ENCODE measurements at places on chromosomes 12 and 14.

DNA sequence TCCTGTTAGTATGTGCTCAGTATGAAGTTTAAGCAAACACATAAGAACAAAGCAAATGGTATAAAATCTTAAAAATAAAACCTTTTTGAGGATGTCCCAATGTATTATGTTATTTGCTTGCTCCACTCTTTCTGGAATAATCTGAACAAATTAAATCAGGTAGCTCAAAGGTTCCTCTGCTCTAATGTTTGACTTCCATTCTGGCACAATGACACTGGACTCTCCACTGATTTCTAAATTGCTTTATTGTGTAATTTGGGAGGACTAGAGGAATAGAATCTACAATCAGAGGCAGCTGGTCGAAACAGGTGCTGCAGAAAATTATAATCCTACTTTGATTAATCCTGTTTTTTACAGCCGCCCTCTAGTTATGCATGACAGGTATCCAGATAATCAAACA is 523.7 kb upstream of the FOXG1 start:
- no peak for DNase-seq

DNA sequence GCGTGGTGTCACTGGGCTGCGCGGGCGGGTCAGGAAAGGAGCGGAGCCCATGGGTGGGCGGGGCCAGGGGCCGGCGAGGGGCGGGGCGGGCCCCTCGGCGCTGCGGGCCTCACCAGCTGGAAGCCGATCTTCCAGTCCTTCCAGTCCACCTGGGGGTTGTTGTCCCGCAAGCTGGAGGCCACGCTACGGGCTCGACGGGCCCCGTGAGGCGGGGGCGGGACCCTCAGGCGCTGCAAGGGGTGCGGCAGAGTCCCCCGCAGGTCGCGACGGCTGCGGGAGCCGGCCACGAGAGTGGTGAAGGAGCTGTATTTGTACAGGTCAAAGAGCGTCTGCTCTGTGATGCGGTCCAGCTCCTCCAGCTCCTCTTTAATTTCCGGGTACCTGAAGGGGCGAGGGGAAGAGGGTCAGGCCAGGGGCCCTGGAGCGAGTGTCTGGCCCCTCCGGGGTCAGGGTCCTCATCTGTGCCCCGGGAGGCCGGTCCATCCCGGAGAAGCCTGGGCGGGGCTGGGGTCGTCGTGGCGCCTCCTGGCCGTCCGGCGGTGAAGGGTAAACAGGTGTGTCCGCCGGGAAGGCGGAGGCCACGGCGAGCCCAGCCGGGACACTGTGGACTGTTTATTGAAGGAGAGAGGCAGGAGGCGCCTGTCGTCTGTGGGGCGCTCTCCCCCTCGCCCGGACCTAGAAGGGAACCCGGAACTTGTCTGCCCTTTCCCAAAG is 11.9 kb downstream of the SCNN1A start:
- DNase-seq: no peak

DNA sequence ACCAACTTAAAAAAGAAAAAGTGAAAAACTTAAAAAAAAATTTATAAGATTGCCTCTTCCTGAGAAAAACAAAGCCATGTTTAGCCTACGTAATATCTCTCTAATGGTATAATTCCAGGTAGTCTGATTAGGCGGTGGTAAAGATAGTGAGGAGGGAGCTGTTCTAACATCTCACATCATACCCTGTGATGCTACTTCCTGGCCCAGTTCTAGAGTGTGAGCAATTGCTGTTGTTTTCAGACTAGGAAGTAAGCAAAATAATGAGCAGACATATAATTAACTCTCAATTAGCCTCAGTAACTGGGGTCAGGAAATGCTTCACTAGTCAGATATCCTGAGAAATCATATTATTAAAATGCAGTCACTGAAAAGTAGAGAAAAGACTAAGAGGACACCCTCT is 113.9 kb downstream of the PHLDA1 start:
- no peak for DNase-seq

DNA sequence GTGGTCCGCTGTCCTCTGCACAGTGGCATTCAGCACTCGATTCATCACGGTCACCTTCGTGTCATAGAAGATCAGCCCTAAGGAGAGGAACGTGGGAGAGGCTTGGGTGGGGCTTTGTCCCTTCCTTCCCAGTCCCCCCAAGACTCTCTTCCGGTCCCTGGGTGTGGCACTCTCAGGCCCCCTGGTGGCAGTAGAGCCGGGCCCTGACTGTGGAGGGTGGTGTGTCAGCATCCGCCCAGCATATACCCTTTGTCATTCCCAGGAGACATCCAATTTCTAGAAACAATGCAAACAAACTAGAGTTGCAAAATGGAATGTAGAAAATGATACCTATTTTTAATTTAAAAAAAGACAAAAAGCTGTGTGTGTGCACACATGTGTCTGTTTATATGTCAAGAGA is 45.0 kb downstream of the TRAFD1 start:
- DNase-seq: no peak

GRCh38 chr12:17372508-17372907 is 717.5 kb downstream of the RERGL start:
- no peak for DNase-seq

GRCh38 chr12:65943388-65944137 is 119.3 kb downstream of the HMGA2 start:
- no peak for DNase-seq

DNA sequence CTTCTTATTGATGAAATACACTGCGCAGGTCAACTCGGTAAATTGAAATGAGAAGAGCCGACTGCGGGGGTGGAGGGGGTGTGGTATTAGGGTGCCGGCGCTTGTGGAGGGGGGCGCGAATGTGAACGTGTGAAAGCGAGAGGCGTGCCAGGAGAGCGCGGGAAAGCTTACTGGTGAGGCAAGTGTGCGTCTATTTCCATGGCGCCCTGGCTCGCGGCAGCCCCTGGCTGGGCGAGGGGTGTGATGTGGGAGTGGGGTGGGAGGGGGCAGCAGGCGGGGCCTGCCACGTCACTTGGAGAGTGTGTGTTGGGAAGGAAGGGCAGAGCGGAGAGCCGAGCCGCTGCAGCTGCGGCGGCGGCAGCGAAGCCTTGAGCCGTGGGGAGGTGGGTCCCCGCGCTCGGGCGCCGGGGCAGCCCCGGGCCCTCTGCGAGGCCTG is 88.8 kb downstream of the GALNT8 start:
- DNase-seq: no peak

- no peak for DNase-seq
Measured at GRCh38 chr14:59474172-59474571, 9.0 kb upstream of the GPR135 start.

Data from omental fat pad (tissue), 4 donors.